ENCODE measurements at places on chromosomes 1 and 21.

- DNase-seq = peak; percentile 1
Observed at GRCh38 chr1:80961464-80962190, 839.1 kb upstream of the ADGRL2 start.

DNA sequence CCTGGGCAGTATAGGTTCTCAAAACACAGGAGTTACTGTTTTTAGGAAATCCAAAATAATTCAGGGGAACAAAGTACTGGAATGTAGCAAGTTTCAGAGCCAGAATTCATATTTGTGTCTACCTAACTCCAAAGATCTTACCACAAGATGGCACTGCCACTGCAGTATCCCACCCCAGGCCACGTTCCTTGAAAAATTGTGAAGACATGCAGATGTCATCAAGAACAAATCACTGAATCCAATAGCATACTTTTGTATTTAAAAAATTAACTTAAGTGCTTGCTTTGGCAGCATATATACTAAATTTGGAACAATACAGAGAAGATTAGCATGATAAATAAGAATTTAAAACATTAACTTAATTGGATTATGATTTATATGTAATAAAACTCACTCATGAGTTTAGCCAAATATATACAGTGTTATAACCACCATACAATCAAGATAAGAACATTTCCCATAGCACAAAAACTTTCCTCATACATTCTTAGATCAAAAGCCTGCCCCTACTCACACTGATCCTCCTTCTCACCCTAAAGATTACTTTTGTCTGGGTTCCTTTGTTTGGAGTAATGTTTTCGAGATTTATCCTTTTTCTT lies 209.9 kb downstream of the FAF1 start:
- no peak for DNase-seq

DNA sequence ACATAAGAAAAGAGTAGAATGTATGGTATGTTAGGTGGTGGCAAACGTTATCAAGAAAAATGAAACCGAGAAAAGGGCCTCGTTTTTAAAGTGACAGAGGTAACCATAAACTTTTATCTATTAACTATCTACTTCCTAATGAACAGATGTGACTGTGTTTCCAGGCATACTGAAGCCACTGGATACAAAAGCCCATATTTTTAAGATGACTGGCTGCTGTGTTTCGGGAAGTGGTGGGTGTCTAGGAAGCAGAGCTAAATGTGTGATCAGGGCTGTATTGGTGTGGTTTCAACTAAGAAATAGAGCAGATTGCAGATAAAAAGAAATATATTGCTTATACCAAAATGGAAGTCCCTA lies 71.8 kb downstream of the CHRM3 start:
- DNase-seq = no peak

DNA sequence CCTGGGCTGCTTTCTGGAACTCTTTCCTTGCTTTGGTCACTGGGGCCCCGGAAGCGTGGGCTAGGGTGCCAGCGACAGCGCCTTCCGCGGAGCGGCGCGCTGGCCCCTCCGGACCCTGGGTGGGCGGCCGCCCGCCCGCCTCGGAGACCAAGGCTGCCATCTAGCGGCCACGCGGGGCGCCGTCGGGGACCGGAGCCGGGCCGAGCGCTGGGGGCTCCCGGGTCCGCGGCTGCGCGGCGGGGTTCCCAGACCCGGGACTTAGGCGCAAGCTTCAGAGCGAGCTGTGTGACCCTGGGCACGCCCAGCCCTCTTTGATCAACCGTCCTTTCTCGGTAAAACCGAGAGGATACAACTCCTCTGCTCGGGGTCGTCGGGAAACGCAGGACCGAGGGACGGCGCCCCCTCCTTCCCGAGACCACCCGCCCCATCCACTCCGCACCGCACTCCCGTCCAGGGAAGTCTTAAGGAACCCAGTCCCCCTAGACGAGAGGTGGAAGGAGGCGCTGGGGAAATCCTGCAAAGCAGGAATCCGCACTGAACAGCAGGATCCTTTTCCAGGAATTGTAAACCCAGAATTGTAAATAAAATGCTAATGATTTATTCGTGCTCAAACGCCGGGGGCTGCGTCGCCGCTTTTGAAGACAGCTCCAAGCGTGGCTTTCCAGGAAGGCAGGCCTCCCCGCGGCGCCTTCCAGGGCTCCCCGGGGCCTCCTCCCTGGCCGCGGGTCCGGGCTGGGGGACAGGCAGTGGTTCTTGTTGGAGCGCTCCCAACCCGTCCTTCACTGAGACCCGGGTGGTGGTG lies 41.2 kb downstream of the RRAGC start:
- DNase-seq = peak; percentile 41

- no peak for DNase-seq
Observed at GRCh38 chr1:204520834-204521709, 4.9 kb downstream of the MDM4 start.

All from left lung (tissue), 14 donors.